T-helper 17 cell (primary cell): ENCODE measurements at places on chromosomes 7 and 10. TPM values are rescaled to one million over a fixed set of nuclear protein-coding genes. Genes with fewer than 3 reads are reported as not detected.

DNA sequence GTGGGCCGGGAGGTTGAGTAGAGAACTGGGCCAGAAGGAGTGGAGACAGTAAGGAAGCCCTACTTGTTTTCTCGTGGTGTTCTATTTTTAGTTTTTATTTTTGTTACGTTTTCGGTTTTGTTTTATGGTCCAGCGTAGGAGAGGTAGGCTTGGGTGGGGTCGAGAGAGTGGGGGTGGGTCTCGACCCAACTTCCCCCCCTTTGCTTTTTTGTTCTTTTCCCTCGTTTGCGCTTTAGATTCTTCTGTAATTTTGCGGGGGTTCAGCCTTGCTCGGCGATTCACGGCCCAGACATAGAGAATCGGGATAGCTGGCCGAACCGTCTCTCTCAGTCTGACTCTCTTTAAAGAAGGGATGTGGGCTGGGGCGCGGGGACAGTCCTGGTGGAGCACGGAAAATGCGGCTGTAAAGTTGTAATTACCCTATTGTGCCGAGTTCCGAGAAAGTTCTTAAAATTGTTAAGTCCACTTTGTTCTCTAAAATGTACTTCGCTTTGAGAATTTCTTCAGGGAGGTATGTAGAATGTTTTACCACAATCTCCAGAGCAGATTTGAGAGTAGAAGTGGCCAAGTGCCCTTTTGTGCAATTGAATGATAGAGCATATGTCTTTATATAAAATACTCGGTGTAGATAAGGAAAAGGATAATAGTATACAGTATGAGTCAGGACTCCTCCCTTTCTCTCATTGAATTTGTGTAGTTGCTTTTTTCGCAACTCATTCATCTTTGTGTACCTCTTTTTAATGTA is 816 bp downstream of the DMTF1 start:
- no peak for DNase-seq

GRCh38 chr7:36726311-36726710 is 2.0 kb upstream of the AOAH start:
- no peak for DNase-seq

HYAL4 gene
- not detected for total RNA-seq

DNA sequence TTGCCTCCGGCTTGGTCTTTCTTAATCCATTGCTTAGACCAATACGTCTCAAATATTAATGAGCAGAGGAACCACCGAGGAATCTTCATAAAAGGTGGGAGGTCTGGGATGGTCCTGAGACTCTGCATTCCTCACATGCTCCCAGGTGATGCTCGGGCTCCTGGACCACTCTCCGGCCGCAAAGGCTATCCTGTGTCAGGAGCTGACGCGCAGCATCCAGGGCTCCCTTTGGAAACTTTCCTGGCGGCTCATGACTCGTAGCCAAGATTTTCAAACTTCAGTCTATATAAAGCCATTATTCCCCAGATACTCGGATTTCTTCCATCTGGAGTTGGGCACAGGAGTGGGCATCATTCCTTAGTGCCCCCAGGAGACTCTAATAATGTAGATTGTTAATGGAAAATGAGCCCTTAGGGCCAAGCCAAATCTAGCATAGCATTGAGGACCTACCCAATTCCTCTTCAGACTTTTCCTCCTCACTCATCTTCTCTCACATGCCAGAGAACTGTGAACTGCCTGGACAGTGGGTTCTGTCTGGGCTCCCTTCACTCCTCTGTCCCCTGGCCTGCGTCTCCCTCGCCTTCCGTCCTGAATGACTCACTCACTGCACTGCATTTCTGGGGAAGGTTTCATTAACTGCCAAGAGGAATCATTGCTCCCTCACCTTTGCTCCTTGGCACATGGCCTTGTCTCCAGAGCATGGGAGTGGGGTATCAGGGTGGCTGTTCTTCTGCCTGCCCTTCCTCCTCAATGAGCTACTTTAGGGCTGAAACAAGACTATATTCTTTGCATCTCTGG is 89.3 kb downstream of the MKI67 start:
- DNase-seq = no peak

DNA sequence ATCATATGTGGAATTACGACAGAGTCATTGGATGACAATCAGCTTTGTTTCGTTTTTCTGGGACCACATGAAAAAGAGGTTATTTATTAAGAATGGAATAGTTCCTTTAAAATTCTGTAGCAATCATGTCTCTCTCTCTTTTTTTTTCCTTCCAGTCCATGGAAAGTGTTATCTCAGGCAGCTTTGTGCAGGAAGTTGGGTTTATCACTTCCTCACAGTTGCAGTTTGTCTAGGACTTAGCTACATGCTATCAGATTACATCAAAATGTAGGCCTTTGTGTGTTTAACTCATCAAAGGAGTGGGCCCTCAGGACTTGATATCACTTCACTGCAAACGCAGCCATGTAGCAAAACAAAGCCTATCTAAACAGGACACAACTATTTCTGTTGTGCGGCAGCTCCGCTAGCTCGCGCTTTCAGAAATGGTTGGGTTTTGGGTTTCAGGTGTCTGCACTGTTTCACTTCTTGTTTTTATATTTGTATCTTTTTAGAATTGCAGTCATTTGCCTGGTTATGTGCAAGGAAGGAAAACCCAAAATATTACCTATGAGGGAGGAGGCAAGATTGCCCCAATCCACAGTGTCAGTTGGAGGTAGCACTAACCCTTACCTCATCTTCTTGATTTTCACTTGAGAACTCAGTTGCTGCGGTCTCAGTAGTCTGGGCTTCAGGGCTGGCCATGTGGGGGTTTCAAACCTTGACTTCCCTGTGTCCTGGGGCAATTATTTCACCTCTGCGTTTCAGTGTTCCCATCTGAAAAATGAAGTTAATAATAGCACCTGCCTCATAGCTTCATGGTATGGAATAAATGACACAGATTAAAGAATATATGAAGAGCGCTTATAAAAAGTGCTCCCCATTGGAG is 66.7 kb downstream of the HHEX start:
- no peak for DNase-seq

DNA sequence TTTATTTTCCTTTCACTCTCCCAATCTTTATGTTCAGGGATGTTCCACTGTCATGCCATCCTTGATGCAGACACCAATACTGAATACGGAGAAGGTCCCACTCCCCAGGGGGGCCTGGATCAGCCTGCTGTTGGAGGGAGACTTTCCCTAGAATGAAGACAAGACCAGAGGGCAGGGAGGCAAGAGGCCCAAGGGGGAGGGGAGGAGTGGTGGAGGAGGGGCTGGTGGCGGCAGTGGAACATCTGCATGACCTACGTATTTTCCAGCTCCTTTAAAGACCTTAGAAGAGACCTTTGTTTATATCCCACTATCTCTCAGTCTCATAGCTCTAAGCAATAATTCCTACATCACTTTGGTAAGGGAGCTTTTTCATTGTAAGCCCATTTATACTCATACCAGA is 183.0 kb downstream of the HECW1 start:
- DNase-seq = no peak

DNA sequence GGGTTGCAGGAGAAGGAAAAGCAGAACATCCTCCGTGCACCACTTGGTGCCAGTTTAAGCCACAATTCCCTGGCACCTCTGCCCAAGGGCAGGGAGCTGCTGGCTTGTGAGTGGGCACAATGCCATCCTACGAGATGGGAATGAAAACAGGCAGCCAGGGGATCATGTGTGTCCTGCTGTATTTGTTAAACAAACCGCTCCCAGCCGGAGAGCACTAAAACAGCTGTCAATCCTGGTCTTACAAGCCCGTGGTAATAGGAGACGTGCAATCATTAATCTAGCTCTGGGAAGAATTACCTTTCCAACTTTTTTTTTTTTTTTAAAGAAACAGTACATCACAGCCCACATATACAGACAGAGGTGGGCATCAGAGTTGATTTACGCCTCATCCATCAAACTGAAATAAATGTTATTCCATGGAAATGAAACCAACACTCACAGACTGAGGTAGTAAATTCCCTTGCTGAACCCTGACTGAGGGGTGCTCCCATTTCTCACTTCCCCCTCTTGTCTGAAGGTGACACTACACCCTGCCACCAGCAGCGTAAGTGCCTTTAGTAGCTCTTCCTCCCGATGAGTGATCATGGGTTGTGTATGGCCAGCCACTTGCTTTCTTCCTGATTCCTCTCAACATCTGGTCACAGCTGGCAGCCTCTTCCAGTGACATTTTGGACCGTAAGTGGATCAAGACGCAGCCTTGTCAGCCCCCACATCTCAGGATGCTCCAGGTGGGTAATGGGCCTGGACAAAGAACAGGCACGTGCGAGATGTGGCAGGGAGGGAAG is 143.8 kb downstream of the TEX36 start:
- DNase-seq = no peak

DNA sequence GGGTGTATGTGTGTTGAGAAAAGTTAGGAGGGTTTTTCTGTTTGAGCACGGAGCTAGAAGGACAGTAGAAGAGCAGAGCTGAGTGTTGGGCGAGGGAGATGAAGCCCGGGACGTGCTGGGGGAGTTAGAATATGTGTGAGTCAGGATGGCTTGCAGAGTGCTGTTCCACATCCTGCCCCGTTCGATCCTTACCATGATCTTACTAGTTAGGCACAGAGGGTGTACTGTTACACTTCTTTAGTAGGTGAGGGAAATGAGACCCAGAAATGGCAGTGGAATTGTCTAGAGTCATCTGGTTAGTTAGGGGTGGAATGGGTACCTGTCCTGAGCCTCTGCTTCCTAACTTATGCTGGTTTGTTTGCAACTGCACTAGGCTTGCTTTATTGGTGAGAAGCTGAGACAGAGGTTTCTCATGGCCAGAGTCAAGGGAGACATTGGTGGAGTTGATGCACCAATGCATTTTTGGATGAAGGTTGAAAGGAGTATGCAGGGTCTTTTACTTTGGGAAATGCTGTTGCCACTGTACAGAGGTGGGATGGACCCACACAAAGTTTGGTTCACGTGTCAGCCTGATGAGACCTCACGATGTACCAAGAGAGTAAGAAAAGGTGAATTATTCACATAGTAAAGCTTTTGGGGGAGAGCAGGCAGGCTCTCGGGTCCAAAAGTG is 42.4 kb downstream of the CCNY start:
- DNase-seq = no peak

DNA sequence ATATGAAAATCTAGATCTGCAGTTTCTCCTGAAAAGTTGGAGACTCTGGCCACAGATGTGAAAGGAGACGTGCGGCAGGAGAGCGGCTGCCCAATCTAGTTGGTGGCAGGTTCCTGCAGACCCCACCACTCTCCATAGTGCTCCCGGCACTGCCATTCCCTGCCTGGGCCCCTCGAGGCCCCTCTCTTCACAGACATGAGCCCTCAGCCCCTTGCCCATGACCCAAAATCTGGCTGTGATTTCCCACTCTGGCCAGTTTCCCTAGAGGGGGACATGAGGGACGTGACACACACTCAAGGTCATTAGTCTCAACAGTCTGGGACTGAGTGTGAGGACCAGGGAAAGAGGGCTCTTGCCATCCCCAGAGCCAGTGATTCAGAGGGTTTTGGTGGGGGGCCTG is 138.7 kb downstream of the PTPN20 start:
- DNase-seq = no peak

DNA sequence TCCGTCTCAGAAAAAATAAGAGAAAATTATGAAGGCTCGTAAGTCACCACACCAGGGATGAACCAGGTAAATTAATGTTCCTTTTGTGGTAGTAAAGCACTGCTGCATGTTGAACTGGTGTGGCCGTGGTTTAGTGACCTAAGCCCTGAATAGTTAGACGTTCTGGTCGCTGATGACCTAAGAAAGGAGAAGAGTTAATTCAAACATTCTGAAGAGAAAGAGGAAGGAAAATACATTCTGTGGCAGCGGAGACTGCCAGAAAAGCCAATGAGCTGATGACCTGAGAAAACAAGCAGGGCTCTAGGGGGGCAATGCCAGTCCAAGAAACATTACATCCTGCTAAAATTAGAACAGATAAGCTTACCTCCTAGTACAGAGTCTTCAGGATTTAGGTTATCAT is 17.5 kb downstream of the DNAJC9 start:
- DNase-seq = no peak

DNA sequence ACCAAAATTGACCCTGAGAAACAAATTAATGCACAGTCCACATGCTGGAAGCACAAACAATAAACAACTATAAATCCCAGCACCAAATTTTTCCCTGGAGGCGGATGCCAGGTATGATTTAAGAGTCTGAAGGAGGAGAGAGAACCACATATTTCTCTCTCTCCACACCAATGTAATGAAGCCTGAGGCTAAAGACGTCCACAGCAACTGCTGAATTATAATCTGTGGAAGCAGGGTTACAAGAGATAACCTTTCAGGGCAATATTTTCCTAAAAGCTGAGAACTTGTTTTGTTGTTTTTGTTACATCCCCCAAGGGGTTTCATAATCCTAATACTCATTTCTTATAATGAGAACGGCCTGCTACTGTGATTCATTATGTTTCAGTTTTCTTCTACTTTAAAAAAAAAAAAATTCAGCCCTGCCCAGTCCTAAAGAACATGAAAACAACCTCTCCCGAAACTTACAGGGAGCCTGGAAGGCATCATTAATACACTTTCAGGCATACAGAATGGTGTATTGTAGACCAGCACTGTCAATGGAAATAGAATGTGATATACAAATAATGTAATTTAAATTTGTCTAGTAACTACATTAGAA is 48.5 kb upstream of the ABLIM1 start:
- no peak for DNase-seq

GRCh38 chr10:114437473-114438292 is 33.4 kb upstream of the AFAP1L2 start:
- DNase-seq = no peak

DNA sequence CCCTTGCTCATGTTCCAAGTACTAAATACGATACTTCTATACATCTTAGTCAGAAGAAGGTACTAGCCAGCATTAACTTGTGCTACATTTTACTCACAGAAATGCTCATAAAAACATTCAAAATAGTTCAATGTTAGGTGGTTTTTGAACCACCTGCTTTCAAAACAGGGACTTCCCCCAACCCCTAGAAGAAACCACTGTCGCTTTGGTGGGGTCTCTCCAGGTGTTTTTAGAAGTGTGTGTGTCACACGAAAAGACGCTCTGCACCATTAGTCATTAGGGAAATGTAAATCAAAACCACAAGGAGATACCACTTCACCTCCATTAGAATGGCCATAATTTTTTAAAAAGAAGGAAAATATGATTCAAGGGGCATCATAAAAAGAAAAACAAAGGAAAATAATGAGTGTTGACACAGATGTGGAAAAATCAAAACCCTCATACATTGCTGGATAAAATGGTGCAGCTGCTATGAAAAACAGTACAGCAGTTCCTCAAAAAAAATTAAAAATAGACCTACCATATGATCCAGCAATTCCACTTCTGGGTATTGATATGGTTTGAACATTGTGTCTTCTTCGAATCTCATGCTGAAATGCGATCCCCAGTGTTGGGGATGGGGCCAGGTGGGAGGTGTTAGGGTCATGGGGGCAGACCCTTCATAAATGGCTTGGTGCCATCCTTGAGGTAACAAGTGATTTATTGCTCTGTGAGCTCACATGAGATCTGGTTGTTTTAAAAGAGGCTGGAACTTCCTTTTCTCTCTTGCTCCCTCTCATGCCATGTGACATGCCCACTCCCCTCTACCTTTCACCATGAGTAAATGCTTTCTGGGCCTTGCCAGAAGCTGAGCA is 74.2 kb downstream of the MALSU1 start:
- DNase-seq = no peak

TRRAP gene
- 70.1 TPM for total RNA-seq

DNA sequence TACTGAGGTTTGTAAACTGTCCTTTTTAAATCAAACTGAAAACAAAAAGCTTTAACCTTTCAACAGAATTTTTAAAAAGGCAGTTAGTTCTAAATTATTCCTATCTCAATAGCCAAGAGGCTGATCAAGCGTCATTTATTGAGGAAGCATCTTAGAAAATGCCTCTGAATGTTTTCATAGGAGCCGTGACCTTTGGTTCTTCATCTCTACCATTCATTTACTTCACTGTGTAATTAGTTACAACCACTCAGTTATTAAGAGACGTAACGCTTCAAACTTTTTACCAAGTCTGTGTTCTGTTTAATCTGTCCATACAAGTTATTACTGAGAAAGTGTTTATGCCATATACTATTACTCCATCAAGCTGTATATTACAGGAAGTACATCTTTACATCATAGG is 107.4 kb upstream of the KMT2E start:
- DNase-seq = no peak

DMBT1 gene
- total RNA-seq = not detected
